Activated CD4-positive, CD25-positive, alpha-beta regulatory T cell (primary cell): ENCODE measurements at places on chromosomes 4 and X.

DNA sequence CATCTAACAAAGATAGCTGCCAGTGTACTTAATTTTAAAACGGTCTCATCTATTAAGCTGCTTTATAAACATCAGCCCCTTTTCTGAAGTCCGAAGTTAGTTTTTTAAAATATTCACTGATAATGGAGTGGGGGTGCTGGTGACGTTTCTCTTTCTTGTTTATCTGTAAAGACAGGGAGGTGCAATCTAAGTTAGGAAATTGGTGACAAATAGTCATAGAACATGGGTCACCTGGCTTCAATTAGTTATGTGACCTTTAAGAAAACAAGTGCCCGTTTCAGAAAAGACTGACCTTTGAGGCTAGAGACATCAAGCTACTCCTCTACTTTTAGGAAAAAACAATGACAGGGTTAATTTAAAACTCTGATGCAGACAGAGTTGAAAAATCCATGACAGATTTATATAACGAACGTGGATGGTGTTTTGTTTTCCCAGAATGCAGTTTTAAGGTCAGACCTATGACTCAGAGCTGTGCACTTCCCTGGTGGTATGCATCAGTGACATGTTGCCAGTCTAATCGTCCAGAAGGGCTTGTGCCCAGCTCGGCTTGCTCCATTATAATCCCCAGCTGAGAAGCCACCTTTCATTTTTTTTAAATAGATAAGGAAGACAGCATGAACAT, 38.2 kb downstream of the FHL1 start:
- no peak for DNase-seq

DNA sequence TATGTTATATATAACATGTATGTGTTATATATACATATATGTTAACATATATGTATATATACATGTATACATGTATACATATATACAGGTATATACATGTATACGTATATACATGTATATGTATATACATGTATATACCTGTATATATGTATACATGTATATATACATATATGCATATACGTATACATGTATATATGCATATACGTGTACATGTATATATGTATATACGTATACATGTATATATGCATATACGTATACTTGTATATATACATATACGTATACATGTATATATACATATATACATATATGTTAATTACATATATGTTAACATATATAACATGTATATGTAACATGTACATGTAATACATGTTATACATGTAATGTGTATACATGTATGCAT, 1077.3 kb upstream of the ADGRL3 start:
- DNase-seq, result no peak

DNA sequence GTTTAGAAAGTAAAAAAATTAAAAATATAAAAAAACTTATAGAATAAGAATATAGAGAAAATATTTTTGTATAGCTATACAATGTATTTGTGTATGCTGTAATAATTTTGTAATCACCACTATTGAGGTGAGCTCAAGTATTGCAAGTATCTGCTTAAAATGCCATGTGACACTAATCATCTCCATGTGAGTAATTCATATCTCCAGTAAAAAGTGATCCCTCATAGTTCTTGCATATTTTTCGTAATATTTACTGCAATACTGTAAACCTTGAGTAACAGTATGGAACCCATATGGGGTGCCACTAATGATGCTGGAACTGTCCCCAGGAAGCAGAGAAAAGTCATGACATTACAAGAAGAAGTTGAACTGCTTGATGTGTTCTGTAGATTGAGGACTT, 43.2 kb upstream of the HUWE1 start:
- DNase-seq, result no peak

DNA sequence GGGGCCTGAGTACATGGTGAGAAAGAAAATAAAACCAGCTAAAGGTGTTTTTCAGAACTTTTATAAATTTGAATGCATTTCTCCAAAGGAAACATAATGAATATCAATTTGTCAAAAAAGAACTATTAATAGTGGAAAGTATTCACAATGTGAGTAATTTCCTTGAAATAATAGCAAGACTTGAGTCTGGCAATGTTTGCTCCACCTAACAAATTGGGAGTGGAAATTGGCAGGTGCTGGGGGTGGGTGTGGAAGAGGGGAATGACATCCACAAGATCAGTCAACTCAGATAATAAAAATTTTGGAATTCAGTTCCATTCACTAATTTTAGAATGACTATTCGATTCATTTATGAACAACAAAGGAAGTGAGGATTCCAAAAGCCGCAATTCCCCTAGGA, 884.8 kb upstream of the SLIT2 start:
- DNase-seq, result no peak

GRCh38 chr4:158535130-158535614, 13.5 kb downstream of the RXFP1 start:
- no peak for DNase-seq

DNA sequence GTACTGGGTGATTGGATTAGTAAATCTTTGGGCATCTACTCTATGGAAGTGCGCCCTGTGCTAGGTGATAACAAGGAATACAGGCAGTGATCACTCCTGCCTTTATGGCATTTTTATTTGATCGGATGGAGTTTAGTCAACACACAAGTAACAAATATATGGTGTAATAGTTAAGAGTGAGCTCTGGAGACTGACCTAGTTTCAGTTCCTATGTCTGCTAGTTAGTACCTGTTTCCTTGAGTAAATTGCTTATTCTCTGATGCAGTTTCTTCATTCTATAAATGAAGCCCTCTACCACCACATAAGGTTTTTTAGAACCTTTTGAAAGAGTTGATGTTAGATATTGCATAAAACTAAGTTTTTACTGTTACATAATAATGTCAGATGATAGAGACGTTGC, 134.6 kb downstream of the KDM6A start:
- DNase-seq, result no peak

DNA sequence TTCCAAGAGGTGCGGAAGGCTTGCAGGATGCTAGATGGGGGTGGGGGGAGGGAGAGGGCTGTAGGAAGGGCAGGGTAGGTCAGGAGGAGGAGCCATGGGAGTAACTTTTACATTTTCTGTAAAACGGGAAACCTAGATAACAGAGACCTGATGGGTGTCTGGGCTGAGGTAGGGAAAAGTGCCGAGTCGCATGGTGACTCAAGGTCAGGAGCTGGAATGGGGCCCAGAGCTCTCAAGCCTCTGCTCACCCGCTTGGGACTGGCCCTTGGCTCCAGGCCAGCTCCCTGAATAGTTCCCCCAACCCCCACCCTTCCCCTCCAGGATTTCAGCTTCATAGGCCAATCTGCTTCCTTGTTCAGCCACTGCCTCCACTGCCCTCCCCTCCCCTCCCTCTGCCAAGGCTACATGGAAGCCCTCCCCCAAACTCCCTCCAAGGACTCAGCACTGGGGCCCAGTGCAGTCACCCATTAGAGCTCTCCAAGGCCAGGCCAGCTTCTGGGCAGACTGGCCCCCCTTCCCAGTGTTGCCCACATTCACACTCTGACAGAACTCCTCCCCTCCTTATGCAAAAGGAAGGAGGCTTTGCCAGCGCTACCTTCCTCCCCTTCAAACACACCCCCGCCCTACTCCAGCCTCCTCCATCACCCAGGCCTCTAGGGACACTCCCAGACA, 43.6 kb downstream of the TSC22D3 start:
- DNase-seq, result no peak
